ENCODE measurements at places on chromosomes 16 and 17.

- no peak for DNase-seq
Observed at GRCh38 chr16:58127033-58127556, 2.1 kb downstream of the CFAP20 start.

- DNase-seq: no peak
Observed at GRCh38 chr17:61366715-61367413, 32.8 kb upstream of the TBX2 start.

DNA sequence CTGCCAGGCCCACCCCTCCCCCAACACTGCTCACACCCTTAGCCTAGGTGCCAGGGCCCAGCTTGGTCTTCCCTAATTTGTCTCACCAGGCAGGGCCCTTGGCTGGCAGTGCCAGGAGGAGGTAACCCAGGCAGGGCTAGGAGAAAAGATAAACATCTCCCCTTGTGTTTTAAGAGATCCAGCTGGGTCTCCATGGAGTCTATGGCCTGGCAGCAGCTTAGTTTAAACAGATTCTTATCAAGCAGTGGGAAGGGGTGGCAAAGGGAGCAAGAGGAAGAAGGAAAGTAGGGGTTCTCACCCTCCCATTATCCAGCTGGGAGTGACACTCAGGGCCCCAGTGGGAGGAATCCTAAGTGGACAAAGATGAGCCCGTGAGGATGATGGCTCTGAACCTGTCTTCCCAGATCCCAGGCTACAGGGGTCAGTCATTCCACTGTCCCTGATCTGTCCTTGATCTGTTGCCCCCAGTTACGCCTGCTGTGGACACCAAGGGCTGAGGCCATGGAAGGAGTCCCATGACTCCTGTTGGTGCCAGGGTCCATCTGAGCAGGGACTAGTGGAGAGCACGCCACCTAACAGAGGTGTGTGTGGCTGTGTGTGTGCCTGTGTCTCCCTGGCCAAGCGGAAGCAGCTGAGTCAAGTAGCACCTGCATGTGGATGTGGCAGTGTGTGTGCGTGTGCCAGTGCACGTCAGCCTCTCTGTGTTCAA lies 47.4 kb upstream of the MEIOC start:
- no peak for DNase-seq

GRCh38 chr17:77136420-77136767 lies 4.4 kb upstream of the SEC14L1 start:
- DNase-seq: no peak

GRCh38 chr16:88956546-88957432 lies 20.2 kb downstream of the CBFA2T3 start:
- no peak for DNase-seq

- no peak for DNase-seq
Observed at GRCh38 chr16:23074423-23074822, 74.8 kb downstream of the USP31 start.

- DNase-seq: peak; percentile 59
Observed at GRCh38 chr17:20116683-20117309, 107.6 kb downstream of the SPECC1 start.

DNA sequence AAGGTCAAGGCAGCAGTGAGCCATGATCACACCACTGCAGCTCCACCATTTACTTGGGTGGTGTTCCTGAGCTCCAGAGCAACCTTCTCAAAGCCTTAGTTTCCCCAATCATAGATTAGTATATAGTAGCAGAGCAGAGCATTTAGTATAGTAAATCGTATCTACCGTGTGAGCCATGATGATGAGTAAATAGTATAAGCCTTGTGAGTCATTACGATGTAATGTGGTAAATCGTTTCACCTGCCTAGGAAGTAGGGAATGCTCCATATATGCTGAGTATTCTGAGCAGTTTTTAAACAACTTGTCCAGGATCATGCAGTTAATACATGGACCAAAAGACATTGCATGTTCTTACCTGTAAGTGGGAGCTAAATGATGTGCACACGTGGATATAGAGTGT lies 66.4 kb downstream of the SCNN1B start:
- no peak for DNase-seq

DNA sequence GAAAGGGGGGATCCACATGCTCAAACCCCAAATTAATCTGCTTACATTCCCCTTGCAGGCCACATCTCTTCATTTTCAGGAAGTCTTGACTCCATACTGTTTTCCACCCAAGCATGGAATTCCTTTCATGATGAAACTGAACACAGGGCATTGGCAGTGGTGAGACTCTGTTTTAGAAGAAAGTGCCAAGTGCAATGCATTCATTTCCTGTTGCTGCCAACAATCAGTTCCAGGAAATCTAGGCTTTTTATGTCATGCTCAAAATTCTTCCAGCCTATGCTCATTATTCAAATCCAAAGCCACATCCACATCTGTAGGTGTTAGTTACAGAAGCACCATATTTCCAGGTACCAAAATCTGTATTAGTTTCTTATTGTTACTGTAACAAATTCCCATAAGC lies 4.1 kb downstream of the CCL2 start:
- no peak for DNase-seq

- no peak for DNase-seq
Observed at GRCh38 chr17:57580055-57580739, 164.9 kb downstream of the CCDC182 start.

GRCh38 chr16:3027983-3028715 lies 4.3 kb downstream of the THOC6 start:
- peak; percentile 78 for DNase-seq

- no peak for DNase-seq
Observed at GRCh38 chr17:83181991-83182619, 102.7 kb downstream of the METRNL start.

DNA sequence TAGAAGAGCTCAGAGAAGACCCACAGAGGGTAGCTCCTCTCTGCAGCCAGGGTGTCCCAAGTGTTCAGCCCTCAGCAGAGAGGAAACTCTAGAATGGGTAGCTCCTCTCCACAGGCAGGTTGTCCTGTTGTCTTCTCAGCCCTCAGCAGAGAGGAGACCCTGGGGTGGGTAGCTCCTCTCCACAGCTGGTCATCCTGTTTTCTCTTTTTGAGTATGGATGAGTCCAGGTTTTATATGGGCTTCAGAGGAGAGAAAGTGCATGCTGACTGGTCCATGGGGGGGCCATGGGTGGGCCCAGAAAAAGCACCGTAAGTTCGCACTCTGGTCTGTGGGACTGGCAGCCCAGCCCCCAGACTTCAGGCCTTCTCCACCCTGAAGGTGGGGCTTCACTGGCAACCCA lies 48.4 kb downstream of the ESRP2 start:
- DNase-seq: no peak
